ENCODE measurements at places on chromosomes 3 and 15. TPM values are rescaled to one million over a fixed set of nuclear protein-coding genes. Genes with fewer than 3 reads are reported as not detected.

The DNAH12 gene
- 0.92 TPM for total RNA-seq

The FBN1 gene
- total RNA-seq, result 0.93 TPM

The LRRC2 gene
- total RNA-seq, result not detected

The OIP5 gene
- total RNA-seq, result 8.5 TPM

The GPR171 gene
- total RNA-seq, result not detected

The NDN gene
- total RNA-seq, result not detected

The DAZL gene
- total RNA-seq, result not detected

The INSYN1 gene
- not detected for total RNA-seq

The SLC28A2 gene
- total RNA-seq, result not detected

The CCDC39 gene
- total RNA-seq, result not detected

The GPR15 gene
- not detected for total RNA-seq

The SCN11A gene
- total RNA-seq, result not detected

The HIGD2B gene
- not detected for total RNA-seq

The TRPM1 gene
- not detected for total RNA-seq

The PLSCR4 gene
- total RNA-seq, result 6.3 TPM

The CX3CR1 gene
- not detected for total RNA-seq

The FYCO1 gene
- total RNA-seq, result 26.7 TPM

The CHCHD6 gene
- total RNA-seq, result 38.9 TPM

The GOLGA6B gene
- 0.61 TPM for total RNA-seq

The CYP8B1 gene
- not detected for total RNA-seq

The GPX1 gene
- 151 TPM for total RNA-seq

The TMC3 gene
- total RNA-seq, result not detected

The ZBTB20 gene
- total RNA-seq, result 28.3 TPM

The UBAP1L gene
- 5.2 TPM for total RNA-seq

The ALPK3 gene
- 4.6 TPM for total RNA-seq

The KIF15 gene
- 17.0 TPM for total RNA-seq

The PP2D1 gene
- not detected for total RNA-seq

The ZSCAN29 gene
- 18.6 TPM for total RNA-seq

The FANCD2OS gene
- not detected for total RNA-seq

The PRSS50 gene
- not detected for total RNA-seq

The CFAP92 gene
- total RNA-seq, result 0.92 TPM

The EPHB1 gene
- 0.73 TPM for total RNA-seq

The CYP1A2 gene
- total RNA-seq, result not detected

The GJD2 gene
- total RNA-seq, result not detected

The FRMD5 gene
- 7.0 TPM for total RNA-seq

The GRAMD2A gene
- 0.95 TPM for total RNA-seq

The BCHE gene
- 1.3 TPM for total RNA-seq

The TTLL13 gene
- 0.29 TPM for total RNA-seq
